ENCODE measurements at places on chromosomes 2 and 18. TPM values are rescaled to one million over a fixed set of nuclear protein-coding genes. Genes with fewer than 3 reads are reported as not detected.

Gene TSPYL6
- total RNA-seq, result not detected

Gene LBX2
- 1.6 TPM for total RNA-seq

Gene CNDP1
- not detected for total RNA-seq

Gene ASAP2
- 12.9 TPM for total RNA-seq

Gene DQX1
- not detected for total RNA-seq

Gene FTCDNL1
- total RNA-seq, result not detected

Gene PLB1
- 4.5 TPM for total RNA-seq

Gene AP1S3
- 6.4 TPM for total RNA-seq

Gene FOXD4L1
- total RNA-seq, result not detected

Gene DNAJC10
- 102 TPM for total RNA-seq

DNA sequence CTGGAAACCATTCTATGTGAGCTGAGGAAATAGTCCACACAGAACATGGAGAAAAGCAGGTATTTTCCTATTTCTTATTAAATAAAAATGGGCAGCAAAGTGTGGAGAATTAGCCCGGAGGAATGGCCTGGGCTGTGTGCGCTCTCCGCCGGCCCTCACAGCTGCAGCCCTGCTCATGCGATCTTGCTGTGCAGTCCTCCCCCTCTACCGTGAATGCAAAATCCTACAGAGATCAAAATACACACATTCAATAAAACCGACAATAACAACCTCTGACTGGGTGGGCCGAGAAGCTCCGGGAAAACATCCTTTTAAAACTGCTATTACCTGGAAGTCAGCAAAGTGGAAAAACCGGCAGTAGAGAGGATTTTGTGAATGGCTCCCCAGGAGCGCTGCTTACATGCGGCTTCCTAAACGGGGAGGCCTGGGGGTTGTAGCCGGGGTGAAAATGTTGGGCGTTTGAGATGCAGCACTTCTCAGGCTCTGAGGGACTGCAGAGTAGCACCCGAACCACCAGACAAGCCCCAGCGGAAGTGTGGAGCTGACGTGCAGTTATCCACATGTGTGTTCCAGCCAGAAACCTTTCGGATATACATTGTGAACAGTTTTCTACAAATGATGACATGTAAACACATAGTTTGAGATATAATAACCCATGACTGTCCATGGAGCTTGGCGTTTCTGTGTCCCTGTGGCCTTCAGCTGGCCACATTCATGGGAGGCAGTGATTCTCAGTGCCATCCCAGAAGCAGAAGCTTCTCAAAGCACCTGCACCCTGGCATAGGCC, 94.2 kb upstream of the ALKAL2 start:
- H3K4me3 ChIP-seq, result no peak overlapping the region
- DNase-seq, result no peak
- no peaks in the 10 kb centered on the region for H3K4me1 ChIP-seq
- H3K27ac ChIP-seq, result no peak overlapping the region
- no peaks in the 10 kb centered on the region for H3K27me3 ChIP-seq

GRCh38 chr2:11701206-11701605, 31.2 kb upstream of the NTSR2 start:
- peaks cover 42% of the 10 kb centered on the region for H3K4me1 ChIP-seq
- H3K27me3 ChIP-seq, result no peaks in the 10 kb centered on the region
- no peak overlapping the region for H3K4me3 ChIP-seq
- DNase-seq, result no peak
- H3K36me3 ChIP-seq, result no peaks in the 10 kb centered on the region

- H3K27me3 ChIP-seq, result no peaks in the 10 kb centered on the region
- H3K4me3 ChIP-seq, result no peak overlapping the region
- no peak overlapping the region for H3K27ac ChIP-seq
- no peaks in the 10 kb centered on the region for H3K36me3 ChIP-seq
- no peaks in the 10 kb centered on the region for H3K4me1 ChIP-seq
These were observed 103.9 kb upstream of the COL3A1 start for GRCh38 chr2:188870289-188870688.

GRCh38 chr2:8515864-8516533, 165.9 kb upstream of the ID2 start:
- DNase-seq, result no peak
- no peak overlapping the region for H3K4me3 ChIP-seq
- H3K27me3 ChIP-seq, result no peaks in the 10 kb centered on the region
- H3K27ac ChIP-seq, result no peak overlapping the region

DNA sequence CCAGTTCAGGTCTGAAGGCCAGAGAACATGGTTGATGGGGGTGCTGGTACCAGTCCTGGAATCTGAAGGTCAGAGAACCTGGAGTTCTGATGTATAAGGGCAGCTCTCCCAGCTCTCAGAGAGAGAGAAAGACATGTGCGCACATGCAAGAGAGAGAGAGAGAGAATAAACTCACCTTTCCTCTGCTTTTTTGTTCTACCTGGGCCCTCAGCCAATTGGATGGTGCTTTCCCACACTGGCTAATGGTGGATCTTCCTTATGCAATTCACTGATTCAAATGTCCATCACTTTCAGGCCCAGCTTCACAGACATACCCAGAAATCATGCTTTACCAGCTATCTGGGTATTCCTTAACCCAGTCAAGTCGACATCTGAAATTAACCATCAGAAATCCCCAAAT, 377.7 kb upstream of the MEX3C start:
- H3K36me3 ChIP-seq, result no peaks in the 10 kb centered on the region
- H3K27me3 ChIP-seq, result no peaks in the 10 kb centered on the region
- no peak overlapping the region for H3K27ac ChIP-seq
- DNase-seq, result no peak

DNA sequence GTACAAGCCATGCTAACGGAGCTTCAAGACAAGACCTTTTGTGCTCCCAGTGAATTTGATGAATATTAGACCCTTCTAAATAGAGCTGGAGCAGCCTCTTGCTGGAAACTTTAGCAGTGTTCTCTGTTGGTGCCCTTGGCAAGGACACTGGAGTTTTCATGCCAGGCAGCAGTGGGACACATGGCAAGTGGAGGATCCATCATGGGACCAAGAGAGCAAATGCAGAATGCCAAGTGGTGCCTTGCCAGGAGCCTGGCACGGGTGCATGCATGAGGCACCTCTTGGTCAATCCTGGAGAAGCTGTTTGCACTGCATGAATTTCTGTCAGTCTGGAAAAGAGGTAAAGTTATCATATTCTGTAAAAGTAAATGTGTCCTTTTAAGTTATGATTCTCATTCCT, 59.1 kb downstream of the NETO1 start:
- no peaks in the 10 kb centered on the region for H3K4me1 ChIP-seq
- no peaks in the 10 kb centered on the region for H3K27me3 ChIP-seq
- DNase-seq, result no peak
- no peak overlapping the region for H3K27ac ChIP-seq
- H3K4me3 ChIP-seq, result no peak overlapping the region
- H3K36me3 ChIP-seq, result no peaks in the 10 kb centered on the region

- peaks cover 15% of the 10 kb centered on the region for H3K4me1 ChIP-seq
- no peak for DNase-seq
- H3K27ac ChIP-seq, result peak overlapping the region; percentile 94
- peak overlapping the region; percentile 72 for H3K4me3 ChIP-seq
These were observed 797 bp downstream of the TTC32 start for GRCh38 chr2:19900931-19901441.

DNA sequence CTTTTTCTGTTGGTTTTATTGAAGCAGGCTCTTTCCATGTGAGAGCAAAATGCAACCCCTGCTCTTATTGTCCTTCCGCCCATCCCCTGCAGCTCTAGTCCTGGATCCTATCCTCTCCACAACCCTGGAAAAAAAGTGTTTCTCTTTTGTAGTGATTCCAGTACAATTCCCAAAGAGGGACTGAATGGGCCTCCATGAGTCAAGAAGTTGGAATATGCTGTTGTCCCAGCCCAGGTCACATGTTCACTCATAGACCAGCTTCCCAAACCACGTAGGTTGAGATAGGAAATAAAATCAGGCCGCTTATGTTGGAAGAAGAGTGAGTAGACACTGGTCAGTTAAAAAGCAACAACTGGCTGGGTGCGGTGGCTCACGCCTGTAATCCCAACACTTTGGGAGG, 39.4 kb downstream of the CPO start:
- peaks cover 23% of the 10 kb centered on the region for H3K4me1 ChIP-seq
- H3K36me3 ChIP-seq, result no peaks in the 10 kb centered on the region
- H3K4me3 ChIP-seq, result no peak overlapping the region
- H3K27ac ChIP-seq, result no peak overlapping the region

DNA sequence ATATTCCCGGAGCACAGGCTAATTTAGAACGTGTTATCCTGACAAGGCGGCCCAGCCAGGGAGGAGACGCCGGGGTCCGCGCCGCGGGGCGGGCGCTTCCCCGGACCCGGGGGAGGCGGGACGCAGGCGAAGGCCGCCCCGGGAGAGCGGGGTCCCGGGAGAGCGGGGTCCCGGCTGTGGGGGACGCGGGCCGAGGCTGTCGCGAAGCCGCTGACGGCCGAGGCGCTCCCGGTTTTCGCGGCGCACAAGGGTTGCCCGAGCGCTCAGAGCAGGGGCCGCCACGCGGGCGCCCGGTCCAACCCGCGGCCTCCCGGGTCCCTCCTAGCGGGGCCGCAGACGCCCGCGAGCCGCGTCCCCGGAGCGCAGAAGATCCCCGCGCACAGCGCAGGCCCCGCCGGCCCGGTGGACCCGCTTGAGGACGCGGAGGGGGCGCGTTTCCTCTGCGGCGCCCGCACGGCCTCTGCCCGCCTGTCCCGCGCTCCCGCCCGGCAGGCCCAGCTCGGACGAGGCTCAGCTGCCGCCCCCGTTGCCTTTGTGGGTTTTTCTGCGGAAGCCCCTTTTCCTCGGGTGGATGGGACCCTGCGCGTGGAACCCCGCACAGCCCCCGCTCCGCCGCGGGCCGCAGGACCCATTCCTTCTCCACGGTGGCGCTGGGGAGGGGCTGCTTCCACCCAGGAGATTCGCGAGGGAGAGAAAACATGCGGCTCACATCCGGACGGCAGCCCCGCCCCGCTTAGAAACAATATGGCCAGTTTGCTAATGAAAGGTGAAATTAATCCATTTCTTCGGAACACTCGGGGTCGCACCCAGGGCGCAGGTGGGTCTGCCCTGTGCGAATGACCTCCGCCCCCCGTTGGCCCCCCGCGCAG, 9.6 kb upstream of the KCNG2 start:
- H3K4me1 ChIP-seq, result peaks cover 18% of the 10 kb centered on the region
- H3K4me3 ChIP-seq, result no peak overlapping the region
- H3K27me3 ChIP-seq, result peaks cover 34% of the 10 kb centered on the region
- H3K36me3 ChIP-seq, result no peaks in the 10 kb centered on the region

DNA sequence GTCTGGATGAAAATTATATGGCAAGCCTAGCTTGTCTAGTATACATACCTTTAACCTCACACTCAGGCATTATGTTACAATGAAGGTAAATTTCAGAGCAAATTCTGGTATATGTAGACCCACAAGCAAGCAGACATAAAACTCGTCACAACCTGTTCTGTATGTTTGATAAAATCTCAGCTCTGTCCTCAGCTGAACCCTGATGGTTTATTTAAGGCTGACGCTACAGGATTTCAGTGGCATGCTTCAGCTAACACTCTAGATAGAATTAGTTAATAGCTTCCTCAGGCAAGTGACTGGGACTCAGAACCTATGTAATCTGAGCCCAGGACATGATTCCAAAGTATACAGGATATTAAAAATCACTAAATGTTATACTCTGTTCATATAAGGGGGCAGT, 68.2 kb upstream of the MC2R start:
- H3K4me1 ChIP-seq, result no peaks in the 10 kb centered on the region
- no peaks in the 10 kb centered on the region for H3K36me3 ChIP-seq
- H3K27ac ChIP-seq, result no peak overlapping the region
- no peaks in the 10 kb centered on the region for H3K27me3 ChIP-seq

DNA sequence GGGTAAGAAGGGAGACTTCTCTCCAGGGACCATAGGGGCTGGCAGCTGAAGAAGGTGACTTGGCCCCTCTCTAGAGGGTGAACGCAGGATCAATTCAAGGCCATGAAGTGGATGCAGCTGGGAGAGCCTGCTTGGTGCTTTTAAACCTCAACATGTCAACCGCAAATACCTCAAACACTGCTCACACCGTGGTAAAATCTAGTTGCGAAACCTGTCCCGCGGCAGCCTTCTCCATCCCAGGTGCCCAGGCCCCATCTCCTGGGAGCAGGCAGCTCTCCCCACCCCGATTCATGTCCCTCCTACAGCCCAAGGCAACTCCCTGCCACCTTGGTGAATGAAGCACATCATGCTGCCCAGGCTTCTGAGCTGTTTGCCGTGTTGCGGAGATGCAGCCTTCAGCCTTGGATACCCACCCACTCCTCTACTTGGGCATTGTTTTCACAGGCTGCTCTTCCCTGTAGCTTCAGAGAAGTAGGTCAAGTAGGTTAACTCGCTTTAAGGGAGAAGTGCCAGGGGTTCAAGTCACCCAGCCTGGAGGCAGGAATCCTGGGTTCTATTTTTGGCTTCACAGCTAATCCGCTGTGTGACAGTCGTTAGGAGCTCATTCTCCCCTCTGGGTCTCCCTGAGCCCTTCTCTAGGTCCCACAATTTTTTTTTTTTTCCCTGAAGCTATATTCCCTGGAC, 6.2 kb upstream of the EFR3B start:
- no peak overlapping the region for H3K4me3 ChIP-seq
- H3K27ac ChIP-seq, result no peak overlapping the region
- H3K4me1 ChIP-seq, result no peaks in the 10 kb centered on the region
- H3K27me3 ChIP-seq, result peaks cover 9% of the 10 kb centered on the region

- H3K36me3 ChIP-seq, result no peaks in the 10 kb centered on the region
- DNase-seq, result no peak
- no peaks in the 10 kb centered on the region for H3K27me3 ChIP-seq
- H3K27ac ChIP-seq, result no peak overlapping the region
- no peaks in the 10 kb centered on the region for H3K4me1 ChIP-seq
- H3K4me3 ChIP-seq, result no peak overlapping the region
These were observed 44.6 kb downstream of the TOGARAM2 start for GRCh38 chr2:29025711-29026110.

DNA sequence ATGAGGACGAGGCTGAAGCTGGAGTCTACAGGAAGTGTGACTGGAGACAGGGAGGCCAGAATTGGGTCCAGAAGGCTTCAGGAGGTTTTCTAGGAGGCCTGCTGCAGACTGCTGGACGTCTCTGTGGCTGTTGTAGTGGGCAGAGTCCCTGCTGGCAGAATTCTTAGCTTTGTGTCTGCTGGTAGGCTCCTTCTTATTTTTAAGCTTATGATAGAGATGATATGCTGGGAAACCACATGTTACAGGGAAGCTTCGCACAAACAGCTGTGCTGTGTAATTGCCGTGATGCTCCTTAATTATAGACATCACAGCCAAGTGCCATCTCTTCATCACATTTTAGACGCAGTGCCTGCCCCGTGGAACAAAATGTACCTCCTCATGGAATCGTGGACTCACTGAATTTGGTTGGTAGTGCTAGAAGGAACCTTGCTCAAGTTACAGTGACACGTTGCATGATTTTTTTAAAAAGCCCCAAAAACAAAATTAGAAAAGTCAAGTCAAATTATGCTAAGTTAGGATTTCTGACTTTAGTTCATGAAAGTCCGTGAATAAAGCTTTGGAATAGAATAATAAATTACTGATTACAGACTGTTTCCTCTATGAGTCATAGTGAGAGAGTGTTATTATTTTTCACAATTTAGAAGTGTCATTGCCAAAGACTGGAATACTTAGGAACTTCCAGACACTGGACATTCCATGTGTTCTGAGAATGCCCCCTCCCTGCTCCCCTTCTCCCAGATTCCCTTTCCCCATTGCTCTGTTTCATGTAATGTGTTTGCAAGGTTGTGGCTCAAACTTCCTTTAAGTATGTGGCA, 144.1 kb downstream of the FHOD3 start:
- no peaks in the 10 kb centered on the region for H3K27me3 ChIP-seq
- H3K27ac ChIP-seq, result no peak overlapping the region
- H3K4me3 ChIP-seq, result no peak overlapping the region
- no peaks in the 10 kb centered on the region for H3K36me3 ChIP-seq

GRCh38 chr2:218317303-218317630, 25.0 kb upstream of the TMBIM1 start:
- DNase-seq, result no peak
- H3K27ac ChIP-seq, result no peak overlapping the region
- H3K4me3 ChIP-seq, result no peak overlapping the region
- peaks cover 1% of the 10 kb centered on the region for H3K4me1 ChIP-seq
- no peaks in the 10 kb centered on the region for H3K36me3 ChIP-seq
- no peaks in the 10 kb centered on the region for H3K27me3 ChIP-seq
